T1000 (cell line): ENCODE measurements at places on chromosomes 16 and 17.
A peak's percentile ranks its signal among the peaks of the same experiment; 100 is the strongest.

- no peak for DNase-seq
Measured at GRCh38 chr16:66485376-66485775, 58.3 kb downstream of the BEAN1 start.

DNA sequence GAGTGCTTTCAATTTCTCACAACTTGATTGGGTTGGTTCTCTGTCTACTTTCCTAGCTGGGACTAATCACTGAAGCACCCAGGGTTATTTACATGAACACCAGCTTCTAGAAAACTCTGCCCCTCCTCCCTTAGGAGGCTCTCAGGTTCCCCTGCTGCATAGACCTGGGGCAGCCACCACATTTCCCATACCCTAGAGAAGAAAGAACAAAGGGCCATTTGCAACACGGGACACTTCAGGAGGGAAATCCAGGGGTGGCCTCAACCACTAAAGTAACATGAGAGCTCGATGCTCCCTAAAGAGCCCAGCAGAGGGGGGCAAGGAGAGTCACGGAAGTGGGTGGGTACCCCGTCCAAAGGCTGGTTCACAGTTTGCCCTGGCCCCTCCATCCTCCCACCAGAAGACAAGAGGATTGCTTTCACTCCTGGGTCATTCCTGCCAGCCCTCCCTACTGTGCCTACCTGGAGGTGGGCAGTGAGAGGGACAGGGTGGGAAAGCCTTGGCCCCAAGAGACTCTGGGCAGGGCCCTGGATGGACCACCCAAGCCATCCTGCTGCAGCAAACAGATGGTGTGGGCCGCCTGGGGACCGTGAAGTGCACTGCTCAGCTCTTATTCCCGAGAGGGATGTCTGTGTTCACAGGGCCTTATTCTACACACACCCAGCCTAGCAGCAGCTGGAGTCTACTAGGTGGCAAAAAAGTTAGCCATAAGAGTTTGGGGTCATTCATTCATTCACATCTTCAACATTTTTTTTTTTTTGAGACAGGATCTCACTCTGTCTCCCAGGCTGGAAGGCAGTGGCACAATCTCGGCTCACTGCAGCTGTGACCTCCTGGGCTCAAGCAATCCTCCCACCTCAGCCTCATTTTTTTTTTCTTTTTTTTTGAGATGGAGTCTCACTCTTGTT lies 392.1 kb downstream of the SOX9 start:
- DNase-seq, result no peak

DNA sequence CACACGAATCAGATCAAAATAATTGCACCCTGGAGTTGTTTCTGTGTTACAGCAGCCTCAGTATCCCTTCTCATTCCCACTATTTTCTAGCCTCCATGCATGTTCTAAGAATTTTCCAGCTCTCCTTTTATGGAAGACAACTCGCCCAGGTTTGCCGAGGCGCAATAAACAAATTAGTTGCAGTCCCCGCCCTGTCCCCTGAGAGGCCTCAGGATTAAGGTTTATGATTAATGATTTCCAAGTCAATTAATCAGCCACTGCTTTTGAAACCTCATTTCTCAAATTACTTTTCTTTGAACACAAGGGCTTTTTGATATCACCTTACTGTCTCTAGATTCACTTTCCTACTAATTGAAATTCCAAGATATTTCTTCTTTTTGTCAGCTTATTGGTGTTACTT lies 138.3 kb upstream of the HSBP1 start:
- DNase-seq, result no peak

- DNase-seq, result no peak
Measured at GRCh38 chr16:48182979-48183537, 27.3 kb upstream of the ABCC12 start.

- no peak for DNase-seq
Measured at GRCh38 chr16:67528222-67528869, at the start of gene RIPOR1. TSS of gene RIPOR1 (plus strand) at chr16:67528829. CDS start at chr16:67538447, 9,618 bp downstream.

DNA sequence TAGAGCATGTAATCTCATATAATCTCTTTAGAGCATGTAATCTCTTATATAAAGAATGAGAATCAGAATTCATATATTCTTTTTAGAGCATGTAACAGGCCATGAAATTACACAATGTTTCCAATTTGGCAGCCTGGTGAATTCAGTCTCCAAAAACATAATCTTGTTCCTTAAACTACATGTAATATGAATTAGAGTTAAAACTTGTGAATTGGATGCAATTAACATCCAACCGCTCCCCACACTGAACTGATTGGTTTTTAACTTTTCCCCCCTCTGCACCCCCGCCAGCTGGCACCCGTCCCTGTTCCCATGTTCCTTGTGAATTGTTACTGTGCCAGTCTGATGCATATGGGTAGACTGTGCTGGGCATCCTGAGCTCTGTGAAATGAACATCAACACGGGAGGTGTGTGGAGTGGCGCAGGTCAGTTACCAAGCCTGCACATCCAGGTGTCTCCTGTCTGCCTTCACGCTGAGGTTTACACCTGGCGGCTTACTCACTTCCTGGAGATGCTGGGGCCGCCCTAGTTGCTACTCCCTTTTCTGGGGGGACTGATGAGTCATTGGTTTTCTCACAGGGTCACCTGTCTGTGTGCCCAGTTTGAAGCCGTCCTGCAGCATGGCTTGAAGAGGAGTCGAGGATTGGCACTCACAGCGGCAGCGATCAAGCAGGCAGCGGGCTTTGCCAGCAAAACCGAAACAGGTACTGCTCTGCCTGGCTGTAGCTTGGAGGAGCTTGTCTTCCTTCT lies 50.4 kb downstream of the SNX29 start:
- DNase-seq, result no peak

DNA sequence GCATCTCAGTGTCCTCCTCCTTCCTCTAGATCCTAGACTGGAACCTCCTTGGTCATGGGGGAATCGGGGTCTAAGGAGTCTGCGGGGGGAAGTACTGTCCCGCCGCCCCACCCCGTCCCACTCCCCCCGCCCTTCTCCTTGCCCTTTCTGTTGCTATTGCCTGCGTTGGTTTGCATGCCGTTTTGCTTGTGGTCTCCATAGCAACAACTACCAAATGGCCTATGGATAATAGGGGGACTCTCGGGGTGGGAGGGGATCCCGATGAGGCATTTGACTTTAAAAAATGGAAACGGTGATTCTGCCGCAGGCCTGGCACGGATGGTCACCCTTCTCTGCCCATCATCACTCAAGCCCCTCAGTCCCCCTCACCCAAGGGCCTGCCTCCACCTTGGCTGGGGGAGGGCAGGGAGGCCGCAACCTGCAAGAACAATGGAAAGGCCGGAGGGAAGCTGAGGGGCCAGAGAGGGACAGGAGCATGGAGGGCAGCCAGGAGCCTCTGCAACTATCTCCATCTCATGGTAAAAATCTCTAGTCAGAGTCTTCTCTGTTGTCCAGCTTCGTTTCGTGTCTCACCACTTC lies 231.4 kb upstream of the TNRC6C start:
- no peak for DNase-seq

GRCh38 chr17:42118545-42118944 lies 2.6 kb downstream of the KAT2A start:
- DNase-seq, result no peak

DNA sequence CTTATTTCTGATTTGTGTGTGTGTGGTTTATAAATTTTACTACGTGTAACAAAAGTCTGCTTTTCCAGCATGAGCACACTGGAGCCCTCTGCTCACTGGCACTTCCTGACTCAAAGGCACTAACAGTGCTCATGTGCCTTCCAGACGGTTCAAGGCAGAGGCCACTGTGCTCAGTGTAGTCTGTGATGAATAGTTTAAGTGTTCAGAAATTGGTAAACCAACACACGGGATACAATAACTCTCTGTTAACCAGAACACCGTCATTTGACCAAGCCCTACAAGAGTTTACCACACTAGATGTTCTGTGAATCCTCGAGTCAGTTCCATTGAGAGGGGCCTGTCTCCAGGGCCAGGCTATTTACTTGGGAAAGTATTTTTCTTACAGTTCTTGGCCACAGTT lies 191.9 kb downstream of the MRTFB start:
- no peak for DNase-seq

DNA sequence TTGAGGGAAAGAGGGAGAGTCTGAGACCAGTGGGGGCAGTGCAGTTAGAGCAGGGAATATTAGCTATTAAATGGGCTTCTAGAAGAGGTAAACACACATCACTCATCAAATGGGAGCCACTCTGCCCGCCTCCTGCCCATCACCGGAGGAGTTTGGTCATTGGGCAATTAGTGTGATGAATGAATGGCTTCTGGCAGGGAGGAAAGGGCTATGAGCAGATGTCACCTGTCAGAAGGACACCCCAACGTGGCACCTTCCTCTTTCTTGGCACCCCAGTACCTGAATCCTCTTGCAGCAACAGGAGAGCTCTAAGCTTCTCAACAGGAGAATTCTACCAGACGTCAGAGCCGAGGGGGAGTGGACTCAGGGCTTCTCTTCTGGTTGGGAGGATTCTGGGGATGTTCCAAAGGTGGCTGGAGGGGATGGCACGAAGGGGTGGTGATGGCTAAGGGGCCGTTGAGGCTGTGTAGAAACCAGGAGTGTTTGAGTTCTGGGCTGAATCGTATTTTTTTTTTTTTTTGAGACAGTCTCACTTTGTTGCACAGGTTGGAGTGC lies 11.0 kb downstream of the C1QTNF1 start:
- DNase-seq, result no peak

GRCh38 chr16:2719328-2720063 lies 528 bp downstream of the PRSS27 start:
- DNase-seq, result no peak

GRCh38 chr16:88005181-88005581 lies 53.9 kb downstream of the BANP start:
- no peak for DNase-seq

DNA sequence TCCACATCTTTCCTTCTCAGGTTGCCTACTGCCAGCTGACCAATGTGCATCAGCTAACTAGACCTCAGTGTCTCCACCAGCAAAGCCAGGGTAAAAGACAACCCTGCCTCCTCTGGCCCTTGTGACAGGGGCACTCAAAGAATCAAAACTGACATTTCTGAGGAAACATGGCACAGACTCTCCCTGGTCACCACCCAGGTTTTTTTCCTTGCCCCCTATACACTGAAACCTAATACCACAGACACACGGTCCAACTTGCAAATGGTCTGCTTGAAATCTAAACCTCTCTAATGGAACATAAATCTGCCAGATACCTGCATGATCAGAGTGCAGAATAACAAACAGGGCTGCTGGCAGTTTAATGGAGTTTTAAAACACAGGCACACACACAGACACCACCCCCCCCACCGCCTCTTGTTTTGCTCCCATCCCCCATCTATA lies 19.5 kb upstream of the CORO6 start:
- DNase-seq, result no peak

GRCh38 chr17:56635641-56636040 lies 42.1 kb downstream of the NOG start:
- no peak for DNase-seq

- no peak for DNase-seq
Measured at GRCh38 chr17:32385121-32385520, 35.2 kb downstream of the ZNF207 start.

DNA sequence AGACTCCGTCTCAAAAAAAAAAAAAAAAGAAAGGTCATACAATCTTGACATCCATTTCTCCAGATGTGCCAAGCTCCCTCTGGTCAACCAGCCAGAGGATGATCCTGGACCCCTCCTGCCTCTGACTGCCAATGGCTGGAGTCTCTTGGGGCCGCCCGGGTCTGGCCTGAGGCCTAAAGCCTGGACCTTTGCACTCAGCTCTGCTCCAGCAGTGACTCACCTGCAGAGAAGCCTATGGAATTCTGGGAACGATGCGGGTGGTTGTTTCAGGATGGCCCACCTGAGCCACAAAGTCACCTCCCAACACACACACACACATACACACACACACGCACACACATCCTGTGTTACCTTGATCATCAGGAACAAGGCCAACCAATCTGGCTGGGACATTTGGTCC lies 64.0 kb upstream of the DNAH17 start:
- DNase-seq, result no peak

DNA sequence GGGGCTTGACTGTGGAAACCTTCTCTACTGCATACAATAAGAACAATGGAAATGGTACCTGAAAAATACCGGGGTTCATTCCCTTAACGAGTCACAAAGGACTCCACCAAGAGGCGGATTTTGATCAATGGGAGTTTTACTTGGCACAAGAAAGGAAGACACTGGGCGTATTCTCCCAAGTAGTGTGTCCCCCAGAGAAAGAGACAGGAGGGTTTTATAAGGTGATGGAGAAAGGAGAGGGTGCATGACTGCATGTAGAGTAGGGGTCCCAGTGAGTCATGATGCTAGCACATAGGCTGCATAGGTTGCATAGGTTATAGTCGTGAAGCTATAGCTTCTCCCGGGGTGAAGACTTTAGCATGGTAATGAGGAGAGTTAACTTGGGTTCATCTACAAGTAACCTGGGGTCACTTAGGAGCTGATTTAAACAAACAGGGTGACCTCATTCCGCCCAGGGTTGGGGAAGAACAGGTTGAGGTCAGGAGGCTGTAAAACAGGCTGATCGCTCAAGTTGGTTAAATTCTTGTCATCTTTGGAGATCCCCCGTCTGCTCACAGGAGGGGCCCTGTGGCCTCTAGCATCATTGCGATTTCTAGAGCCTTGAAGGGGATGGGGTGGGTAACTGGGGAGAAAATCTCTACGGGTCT lies 1.5 kb downstream of the MPV17L start:
- DNase-seq, result no peak

- DNase-seq, result peak; percentile 50
Measured at GRCh38 chr17:41734139-41734948, at the start of gene HAP1. TSS of gene HAP1 (minus strand) at chr17:41734643. CDS start at chr17:41734634, 9 bp downstream.

DNA sequence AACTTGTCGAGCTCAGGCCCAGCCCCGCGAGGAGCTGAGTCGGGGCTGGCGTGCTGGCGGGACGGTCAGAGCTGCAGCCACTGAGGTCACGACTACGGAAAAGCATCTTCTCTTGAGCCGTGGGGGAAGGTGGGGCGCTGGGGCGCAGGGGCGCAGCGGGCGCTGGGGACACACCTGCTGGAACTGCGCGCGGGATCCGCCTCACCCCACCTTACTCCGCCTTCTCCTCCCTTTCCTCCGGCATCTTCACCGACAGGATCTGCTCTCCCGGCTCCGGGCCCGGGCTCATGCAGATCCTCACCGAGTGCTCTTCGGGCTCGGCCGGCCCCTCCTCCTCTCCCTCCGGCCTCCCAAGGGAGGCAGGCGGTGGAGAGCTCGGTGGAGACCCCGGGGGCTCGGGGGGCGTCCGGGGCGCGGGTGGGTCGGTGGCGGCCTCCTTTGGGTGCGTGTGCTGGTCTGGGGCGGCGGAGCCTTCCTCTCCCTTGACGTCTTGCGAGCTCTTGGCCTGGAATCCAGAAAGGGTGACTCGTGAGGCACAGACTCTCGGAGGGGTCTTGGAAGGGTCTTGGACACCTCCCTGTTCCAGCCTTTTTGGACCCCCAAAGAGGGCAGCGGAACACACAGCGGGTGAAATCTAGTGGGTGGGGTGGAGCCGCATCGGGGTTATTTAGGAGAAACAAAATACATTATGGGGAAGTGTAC lies 81.8 kb upstream of the KIFC3 start:
- no peak for DNase-seq

- peak; percentile 51 for DNase-seq
Measured at GRCh38 chr16:20849589-20850390, 43.5 kb downstream of the REXO5 start.

- DNase-seq, result no peak
Measured at GRCh38 chr16:48608452-48608851, 1.5 kb downstream of the N4BP1 start.

DNA sequence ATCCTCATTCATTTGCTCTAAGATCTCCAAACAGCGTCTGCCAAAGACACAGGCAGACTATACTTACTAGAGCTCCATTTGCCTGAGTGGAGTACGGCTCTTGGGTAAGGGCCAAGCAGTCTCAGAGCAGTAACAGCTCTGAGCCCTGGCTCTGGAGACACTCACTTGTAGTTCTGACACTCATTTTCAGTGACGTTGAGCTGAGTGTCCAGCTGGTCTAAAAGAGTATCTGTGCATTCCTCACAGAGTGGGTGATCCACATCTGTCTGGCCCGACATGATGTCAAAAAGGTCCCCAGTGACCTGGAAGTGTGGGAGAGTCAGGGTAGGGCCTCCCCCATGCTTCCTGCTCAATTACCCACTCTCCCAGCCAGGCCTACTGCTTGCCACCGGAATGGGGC lies 5.7 kb downstream of the BECN1 start:
- no peak for DNase-seq
